ENCODE measurements at places on chromosomes 3 and 15.

DNA sequence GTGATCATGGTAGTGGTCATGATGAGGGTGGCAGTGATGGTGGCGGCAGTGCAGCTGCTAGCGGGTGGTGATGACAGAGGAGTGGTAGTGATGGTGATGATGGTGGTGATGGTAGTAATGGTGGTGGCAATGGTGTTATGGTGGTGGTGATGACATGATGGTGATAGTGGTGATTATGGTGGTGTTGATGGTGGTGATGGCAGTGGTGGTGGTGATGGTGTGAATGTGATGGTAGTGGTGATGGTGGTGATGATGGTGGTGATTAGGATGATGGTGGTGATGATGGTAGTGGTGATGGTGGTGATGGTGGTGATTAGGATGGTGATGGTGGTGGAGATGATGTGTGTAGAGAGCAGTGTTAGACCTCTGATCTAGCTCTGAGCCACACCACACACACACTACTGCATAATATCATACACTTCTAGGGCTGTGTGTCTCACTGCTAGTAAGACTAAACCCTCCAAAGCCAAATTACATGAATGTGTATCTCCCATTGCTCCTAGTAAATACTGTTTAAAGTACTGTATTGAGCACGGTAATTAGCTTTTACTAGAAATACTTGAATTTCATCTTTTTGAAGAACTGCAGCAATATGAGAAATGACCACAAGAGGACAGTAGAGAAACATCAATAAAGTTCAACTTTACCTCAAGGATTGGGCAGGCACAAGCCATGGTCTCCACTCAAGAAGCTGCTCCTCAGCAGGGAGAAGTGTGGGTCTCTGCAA is 28.8 kb downstream of the TMED3 start:
- peak; percentile 60 for DNase-seq

DNA sequence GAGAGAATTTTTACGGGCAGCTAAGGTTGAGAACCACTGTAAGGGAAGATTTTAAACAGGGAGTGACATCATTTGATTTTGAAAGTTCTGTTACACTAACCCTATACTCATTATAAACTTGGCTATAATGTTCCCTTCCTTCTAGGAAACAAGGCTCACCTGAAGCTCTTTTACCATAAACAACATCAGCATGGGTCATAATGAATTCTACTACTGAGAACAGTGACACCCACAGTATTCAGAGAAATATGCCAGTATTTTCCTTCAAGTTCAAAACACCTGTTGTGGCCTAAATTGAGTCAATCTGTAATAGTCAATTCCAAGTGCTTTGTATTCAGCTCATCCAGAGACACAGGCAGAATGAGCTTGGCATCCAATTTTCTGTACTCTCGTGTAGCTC is 175.3 kb upstream of the STT3B start:
- DNase-seq: no peak

DNA sequence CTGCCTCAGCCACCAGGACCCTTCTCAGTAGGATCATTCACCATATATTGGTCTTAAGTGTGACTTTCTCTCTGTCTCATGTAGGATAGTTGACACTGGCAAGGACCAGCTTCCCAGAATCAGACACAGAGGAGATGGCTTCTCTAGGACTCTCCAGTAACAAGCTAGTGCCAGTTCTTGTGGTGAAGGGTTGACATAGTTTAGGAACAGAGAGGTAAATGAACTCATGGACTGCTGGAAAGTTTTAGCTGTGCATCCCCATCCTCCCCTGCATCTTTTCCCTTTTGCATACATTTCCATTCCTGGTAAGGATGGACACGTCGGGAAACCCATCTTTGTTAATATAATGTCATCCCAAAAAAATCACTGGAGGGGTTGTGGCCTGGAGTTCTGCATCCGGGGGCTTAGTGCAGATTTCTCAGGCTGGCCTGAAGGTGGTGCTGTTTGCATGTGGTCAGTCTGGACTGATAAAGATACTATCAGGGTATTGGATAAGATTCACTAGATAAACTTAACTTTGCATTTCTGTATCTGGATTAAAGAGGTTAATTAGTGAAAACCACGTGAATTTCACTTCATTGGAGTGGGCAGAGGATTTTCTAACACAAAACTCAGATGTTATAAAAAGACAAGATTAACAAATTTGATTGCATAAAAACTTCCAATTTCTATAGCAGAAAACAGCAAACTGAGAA is 110.8 kb downstream of the TBC1D2B start:
- peak; percentile 82 for DNase-seq

GRCh38 chr15:91196768-91197167 is 96.7 kb downstream of the SV2B start:
- DNase-seq: no peak

GRCh38 chr3:134258761-134259347 is 8.2 kb upstream of the RYK start:
- DNase-seq: no peak

- no peak for DNase-seq
Observed at GRCh38 chr15:42836251-42836650, 84.3 kb downstream of the TTBK2 start.

- no peak for DNase-seq
Observed at GRCh38 chr3:32712506-32713055, 27.6 kb downstream of the CNOT10 start.

DNA sequence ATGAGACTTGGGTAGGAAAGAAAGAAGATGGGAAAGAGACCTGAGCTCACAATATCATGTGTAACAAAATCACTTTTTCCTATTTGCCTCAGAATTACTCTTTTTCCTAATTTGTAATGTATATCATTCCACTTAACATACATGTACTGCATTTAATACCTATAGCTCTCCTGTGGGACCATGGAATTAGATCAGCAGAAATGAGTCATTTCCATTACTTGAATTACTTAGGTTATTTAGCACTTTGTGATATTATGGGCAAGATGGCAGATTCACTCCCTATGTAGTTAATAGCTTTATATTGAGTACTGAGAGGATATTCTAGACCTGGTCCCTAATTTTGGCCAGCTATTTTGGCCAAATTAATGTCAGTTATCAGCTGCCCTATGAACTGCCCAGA is 70.5 kb downstream of the ZNF609 start:
- DNase-seq: no peak

GRCh38 chr15:63051156-63052066 is 8.9 kb downstream of the TPM1 start:
- no peak for DNase-seq

DNA sequence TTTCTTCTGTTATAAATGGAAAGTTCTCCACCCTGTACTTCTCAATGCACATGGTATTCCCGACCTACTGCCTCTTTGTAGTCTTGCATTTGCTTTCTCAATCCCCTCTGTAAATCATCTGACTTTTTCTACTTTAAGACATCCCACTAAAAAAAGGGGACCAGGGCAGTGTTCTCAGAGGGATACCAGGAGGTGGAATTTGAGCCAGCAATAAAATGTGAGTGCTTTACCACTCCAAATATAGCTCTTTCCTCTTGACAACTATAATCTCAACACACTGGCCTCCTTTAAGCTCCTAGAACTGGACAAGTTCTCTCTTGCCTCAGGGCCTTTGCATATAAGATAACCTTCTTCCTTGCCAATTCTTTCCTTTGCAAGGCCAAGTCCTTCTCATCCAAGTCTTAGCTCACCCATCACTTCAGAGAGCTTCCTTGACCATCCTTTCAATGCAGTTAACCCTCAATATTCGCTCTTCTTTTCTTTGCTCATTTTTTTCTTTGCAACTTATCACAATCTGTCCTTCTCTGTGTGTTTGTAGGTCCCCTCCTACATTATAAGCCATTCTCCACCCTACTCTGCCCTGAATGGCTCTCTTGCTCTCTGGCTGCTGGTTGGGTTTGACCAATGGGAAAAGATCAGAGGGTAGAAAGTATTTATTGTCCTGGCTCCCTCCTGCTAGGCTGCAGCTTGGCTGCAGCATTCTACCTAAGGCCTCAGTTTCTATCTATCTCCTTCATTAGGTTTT is 93.4 kb downstream of the PRICKLE2 start:
- DNase-seq: no peak

GRCh38 chr3:58237941-58238681 is 519 bp downstream of the ABHD6 start:
- DNase-seq: peak; percentile 77

GRCh38 chr3:59334585-59334984 is 284.8 kb upstream of the CFAP20DC start:
- no peak for DNase-seq

- no peak for DNase-seq
Observed at GRCh38 chr3:112302150-112302830, 8.3 kb upstream of the SLC9C1 start.

DNA sequence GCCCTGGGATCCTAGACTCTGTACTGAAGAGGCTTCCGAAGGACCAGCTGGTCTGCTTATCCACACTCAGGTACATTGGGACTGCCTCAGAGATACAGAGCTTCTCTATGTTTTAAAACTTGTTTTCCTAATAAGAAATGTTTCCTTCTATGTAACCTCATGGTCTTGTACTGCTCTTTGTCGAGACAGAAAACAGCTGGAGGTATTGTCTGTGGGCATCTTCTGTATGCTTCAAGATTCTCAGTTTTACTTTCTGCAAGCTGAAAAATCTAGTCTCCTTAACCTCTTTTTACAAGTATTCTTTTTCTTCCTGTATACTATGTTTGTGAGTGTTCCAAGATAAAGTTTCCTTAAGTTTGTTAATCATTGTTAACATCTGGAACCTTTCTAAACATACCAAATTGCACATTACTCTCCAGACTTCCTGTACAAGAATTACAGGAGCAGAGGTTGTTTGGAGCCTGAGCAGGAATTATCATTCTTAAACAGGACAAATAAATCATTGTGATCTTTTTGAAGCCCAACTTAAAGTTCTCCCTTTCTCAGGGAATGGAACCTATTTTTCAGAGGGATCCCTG is 358.3 kb upstream of the CFAP20DC start:
- no peak for DNase-seq

DNA sequence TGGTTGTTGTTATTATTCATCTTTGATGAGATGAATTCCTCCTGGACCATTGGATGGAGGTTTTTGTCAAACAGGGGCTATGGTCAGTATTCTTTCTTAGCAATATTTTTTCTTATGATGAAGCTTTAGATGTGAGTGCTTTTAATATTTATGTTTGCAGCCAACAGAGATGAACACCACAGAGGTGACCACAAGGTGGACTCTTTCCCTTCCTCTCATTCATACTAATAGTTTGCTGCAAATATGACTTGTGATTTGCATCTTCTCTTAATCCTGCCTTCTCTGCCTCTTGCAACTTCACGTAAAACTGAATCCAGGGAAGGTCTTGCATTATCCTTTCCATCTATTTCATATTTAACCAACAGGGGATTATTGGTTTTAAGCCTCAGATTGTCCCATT is 473.1 kb upstream of the UBE2E2 start:
- no peak for DNase-seq

DNA sequence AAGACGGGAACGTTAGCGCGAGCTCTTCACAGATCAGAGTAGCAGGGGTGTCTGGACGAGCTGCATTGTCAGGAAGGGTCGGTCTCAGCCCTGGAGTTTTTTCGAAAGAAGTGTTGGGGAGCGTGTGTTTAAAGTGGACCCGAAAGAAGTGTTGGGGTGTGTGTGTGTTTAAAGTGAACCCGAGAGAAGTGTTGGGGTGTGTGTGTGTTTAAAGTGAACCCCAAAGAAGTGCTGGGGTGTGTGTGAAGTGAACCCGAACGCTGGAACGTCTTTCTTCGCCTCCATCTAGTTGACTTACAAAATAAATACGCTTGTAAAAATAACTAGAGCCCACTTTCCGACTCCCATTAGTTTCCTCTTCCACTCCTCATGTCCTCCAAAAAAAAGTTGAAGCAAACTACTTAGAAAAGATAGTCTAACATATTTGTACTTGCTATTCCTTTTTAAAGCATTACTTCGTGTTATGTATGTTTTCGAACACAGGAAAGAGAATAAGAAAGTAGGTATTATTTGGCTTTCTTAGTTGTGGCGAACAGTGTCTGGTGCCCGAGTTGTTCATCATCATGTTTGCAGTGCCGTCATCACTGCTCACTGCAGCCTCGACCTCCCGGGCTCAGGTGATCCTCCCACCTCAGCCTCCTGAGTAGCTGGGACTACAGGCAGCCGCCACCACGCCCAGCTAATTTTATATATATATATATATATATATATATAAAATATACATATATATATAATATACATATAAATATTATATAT is 1.0 kb downstream of the LRCH3 start:
- peak; percentile 43 for DNase-seq

- DNase-seq: peak; percentile 84
Observed at GRCh38 chr3:181752202-181752671, 40.5 kb downstream of the SOX2 start.

- DNase-seq: no peak
Observed at GRCh38 chr15:27490867-27491595, 520.0 kb downstream of the GABRG3 start.

DNA sequence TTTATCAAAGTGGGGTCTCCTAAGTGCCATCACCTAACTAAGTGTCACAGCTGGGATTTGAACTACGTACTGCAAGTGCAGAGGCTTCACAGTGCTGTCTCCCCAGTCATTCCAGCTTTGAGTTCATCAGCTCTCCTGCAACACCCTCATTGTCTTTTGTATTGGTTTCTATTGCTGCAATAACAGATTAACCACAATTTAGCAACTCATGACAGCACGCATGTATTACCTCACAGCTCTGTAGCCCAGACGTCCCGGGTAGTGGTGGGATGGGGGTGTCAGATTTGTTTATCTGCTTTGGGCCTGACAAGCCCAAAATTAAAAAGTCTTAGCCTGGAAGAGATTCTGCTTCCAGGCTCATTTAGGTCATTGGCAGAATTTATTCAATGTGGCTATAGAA is 220.5 kb upstream of the LRRN1 start:
- DNase-seq: no peak

DNA sequence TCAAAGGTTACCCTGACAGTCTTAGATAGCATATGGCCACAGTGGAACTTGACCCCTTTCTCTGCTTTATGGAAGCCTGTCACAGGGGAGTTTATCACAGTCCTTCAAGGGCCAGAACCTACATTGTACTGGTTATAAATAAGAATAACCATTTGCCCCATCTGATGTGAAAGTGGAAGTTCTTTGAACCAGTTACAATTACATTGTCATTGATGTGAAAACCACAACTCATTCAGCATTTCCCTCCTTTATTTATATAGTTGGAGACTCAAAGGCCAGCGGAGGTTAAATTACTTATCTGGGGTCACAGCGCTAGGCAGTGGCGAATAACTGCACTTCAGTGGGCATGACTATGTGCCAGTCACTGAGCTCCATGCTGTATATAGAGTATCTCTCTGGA is 60.5 kb upstream of the TBC1D5 start:
- no peak for DNase-seq

GRCh38 chr3:4426261-4426781 is 40.7 kb downstream of the SUMF1 start:
- DNase-seq: no peak

DNA sequence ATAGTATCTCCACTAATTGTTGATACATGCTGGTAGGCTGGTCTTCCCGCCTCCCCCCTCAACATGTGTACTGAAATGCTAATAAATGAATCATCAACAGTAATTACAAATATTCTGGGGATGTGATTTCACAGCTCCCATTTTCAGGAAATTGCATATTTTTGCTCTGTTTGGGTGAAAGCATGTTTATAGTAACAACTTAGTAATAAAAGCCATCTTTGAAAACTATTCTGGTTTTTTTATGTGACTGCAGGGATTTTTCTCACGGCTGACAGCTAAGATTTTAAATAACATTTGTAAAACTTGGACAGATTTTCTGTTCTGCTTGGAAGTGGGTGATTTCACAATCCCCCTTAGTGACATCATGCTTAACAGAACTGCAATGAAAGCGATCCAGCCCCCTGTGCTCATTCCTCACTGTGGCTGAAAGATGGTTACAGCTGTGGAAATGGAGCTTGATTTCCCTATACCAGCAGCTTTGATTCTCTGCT is 25.6 kb upstream of the FAM174B start:
- peak; percentile 38 for DNase-seq
